CD4-positive, alpha-beta T cell treated with Interleukin-6 at 100 ng/mL for 8 hours (primary cell): ENCODE measurements at places on chromosomes 6 and 20.

DNA sequence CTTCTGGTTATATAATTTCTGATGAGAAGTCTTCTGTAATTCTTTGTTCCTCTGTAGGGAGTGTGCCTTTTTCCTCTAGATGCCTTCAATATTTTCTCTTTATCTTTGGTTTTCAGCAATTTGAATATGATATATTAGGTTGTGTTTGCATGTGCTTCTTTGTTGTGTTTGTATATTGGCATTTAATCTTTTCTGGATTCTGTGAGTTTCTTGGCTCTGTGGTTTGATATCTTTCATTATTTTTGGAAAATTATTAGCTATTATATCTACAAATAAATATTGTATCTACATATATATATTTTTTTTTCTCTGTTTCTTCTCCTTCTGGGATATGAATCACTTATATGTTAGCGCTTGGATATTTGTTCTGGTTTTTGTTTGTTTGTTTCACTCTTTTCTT lies 9.1 kb upstream of the DBNDD2 start:
- no peak for DNase-seq

DNA sequence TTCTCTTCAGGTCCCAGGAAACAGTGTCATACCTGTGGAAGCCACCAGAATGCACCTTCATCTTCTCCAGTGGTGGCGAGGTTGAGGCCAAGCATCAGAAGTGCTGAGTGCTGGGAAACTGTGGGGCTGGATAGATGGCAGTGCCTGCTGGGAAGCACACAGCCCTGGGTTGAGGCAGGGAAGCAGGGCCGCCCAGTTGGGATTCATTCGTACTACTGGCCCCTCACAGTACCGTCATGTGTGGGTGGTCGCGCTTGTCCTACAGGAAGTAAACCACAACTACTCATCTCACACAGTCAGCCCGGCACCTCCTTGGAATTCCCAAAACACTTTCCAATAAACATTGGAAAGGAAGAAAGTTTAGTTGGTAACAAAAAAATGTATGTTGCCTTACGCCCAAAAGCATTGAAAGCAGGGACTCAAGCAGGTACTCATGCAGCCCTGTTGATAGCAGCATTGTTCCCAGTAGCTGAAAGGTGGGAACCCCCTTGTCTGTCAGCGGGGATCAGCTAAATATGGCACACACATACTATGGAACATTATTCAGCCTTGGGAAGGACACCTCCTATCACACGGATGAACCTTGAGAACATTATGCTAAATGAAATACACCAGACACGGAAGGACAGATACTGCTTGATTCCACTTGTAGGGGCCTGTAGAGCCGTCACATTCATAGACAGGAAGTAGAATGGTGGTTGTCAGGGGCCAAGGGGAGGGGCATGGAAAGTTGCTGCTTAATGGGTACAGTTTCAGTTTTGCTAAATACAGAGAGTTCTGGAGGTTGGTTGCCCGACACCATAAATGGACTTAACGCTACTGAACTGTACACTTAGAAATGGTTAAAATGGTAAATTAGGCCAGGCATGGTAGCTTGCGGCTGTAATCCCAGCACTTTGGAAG lies 162.7 kb downstream of the MTHFD1L start:
- DNase-seq = no peak

DNA sequence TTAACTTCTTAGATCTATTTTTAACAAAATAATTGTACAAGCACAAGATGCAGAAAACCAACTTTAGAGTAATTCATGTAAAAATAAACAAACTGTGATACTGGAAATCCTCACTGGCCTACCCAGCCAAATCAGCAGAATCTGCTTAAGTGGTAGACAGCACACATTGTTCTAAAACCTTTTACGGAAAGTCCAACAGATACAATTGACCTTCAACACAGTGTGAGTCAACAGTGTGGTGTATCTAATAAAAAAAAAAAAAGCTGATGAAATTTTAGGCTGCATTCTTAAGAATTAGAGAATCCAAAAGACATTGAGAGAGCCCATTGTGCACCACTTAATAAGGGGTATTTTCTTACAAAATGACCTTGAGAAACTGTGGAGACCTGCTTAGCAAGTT lies 174.5 kb downstream of the COL21A1 start:
- DNase-seq = no peak

DNA sequence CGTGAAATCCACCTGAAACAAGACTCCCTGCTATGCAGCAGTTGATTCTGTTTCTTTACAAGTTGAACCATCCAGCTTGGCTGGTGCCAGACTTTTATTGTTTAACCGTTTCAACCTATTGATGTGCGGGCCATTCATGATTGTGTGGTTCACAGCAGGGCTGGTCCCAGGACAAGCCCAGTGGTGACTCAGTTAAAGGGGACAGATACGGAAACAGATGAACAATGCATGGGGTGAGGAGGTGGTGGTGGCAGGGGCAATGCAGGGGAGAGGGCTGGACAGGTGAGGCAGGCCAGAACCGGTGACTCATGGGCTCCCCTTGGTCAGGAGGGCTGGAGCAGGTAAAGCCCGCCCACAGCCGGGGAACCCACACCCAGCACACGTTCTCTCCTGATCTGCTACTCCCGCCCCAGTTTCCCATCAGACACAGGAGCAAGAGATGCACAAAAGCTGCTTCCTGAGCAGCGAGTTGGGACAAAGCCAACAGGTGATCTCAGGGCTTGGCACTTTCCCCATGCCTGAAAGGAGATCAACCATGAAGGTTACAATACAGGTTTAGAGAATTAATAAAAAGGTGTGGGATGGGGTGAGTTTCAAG lies 232.2 kb downstream of the LY86 start:
- DNase-seq = no peak
